ENCODE measurements at places on chromosomes 12 and 14. TPM values are rescaled to one million over a fixed set of nuclear protein-coding genes. Genes with fewer than 3 reads are reported as not detected.

Gene NDUFB1
- 270 TPM for total RNA-seq

Gene DPF3
- total RNA-seq: not detected

Gene DHRS2
- 14.7 TPM for total RNA-seq

Gene NOVA1
- 0.37 TPM for total RNA-seq

Gene RD3L
- not detected for total RNA-seq

Gene PIWIL1
- total RNA-seq: not detected

All from HT-29 (cell line).